Activated CD4-positive, alpha-beta T cell treated with anti-CD3 and anti-CD28 coated beads, Interleukin-2, amount 50 U/mL, for 48 hours (primary cell): ENCODE measurements at places on chromosomes 4 and X.

DNA sequence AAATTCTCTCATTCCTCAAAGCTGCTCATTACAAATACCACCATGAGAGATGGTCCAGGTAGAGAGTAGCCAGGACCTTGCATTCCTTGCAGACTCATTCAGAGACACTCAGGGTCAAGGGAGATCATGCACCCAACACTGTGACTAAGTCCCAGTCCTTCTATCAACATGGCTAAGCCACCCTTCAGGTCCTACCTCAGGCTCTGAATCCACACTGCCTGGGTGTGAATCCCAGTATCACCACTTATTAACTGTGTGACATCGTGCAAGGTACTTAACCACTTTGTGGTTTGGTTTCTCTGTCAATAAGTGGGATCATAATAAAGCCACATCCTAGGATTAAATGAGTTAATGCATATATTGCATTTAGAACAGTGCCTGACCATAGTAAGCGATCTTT is 124.1 kb upstream of the NEIL3 start:
- no peak for DNase-seq

- DNase-seq: no peak
Observed at GRCh38 chr4:150723727-150724411, 141.9 kb downstream of the MAB21L2 start.

DNA sequence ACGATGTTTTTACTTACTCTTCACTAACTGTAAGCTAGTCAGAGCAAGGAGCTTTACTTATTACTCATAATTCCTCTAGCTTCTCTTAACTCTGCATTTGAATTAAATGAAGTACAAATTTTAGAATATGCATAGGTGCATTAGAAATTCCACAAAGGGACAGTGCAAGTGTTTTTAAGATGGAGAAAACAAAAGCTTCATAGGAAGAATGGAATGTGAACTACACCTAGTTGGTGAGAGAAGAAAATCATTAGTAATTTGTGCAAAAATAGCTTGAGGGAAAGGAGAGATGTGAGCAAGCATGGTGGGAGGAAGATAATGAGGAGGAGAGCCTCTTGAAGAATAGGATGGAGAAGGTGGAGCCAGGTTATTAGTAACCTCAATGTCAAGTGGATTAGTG is 77.5 kb upstream of the SMARCA5 start:
- DNase-seq: no peak

- DNase-seq: no peak
Observed at GRCh38 chrX:100376576-100376975, 33.5 kb downstream of the PCDH19 start.

DNA sequence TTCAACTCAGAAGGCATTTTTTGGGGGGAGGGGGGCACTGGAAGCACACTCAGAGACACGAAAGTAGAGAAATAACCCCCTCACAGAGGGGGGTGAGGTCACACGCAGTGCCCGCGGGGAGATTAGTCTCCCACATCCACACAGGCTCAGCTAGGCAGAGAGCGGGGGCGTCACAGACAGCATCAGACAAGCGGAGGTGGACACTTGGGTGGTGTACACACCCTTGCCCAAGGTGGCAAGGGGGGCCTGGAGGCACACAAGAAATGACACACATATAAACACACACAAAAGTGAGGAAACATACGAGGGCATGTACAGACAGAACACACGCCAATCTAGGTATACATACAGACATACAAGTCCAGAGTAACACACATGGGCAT is 637 bp upstream of the SYN1 start:
- DNase-seq: no peak

- DNase-seq: no peak
Observed at GRCh38 chrX:46461660-46462191, 83.5 kb downstream of the ZNF674 start.

DNA sequence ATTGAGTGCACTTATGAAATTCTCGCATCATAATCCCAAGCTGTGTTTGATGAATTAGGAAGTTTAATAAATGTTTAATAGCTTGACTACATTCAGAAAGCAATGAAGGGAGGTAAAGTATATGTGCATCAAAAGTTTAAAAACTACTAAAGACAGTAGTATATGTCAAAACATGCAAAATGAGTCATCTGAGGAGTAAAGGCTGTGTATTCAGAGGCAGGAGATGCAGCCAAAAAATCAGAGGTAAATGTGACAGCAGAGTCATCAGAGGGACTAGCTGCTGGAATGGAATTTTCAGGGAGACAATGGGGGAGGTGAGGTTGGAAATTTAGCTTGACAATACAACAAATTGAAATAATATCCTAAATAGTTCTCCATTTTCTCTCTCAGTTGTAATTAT is 127.0 kb upstream of the FUNDC1 start:
- no peak for DNase-seq

GRCh38 chr4:111930659-111931058 is 214.6 kb upstream of the FAM241A start:
- DNase-seq: no peak
